ENCODE measurements at places on chromosomes 5 and 9.

DNA sequence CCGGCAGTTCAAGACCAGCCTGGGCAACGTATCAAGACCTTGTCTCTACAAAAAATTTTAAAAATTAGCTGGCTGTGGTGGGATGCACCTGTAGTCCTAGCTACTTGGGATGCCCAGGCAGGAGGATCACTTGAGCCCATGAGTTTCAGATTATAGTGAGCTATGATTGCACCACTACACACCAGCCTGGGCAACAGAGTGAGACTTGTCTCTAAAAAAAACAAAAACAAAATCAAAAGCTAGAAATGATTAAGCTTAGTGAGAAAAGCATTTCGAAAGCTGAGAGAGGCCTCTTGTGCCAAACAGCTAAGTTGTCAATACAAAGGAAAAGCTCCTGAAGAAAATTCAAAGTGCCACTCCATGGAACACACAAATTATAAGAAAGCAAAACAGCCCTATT, 4.8 kb downstream of the FAM151B start:
- DNase-seq = no peak

GRCh38 chr9:125904155-125904851, 157.1 kb downstream of the PBX3 start:
- DNase-seq = no peak

GRCh38 chr9:89905606-89906338, 301.0 kb downstream of the GADD45G start:
- no peak for DNase-seq

- no peak for DNase-seq
Observed at GRCh38 chr5:157130925-157131324, 11.7 kb downstream of the MED7 start.

GRCh38 chr9:36280989-36281388, 22.7 kb upstream of the GNE start:
- DNase-seq = no peak

- no peak for DNase-seq
Observed at GRCh38 chr9:35162605-35163315, 951 bp downstream of the UNC13B start.

GRCh38 chr5:21397693-21398092, 1409.7 kb upstream of the CDH18 start:
- DNase-seq = no peak

DNA sequence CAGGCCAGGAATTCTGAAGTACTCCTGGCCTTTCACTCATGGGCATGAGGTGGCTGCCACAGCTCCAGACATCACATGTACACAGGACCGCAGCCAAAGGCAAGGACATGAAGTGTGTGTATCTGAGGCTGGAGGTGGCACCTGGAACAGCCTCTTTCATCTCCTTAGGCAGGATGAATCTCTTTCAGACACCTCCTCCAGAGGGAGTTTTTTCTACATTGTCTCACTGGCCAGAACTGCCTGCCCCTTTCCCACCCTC, 142.8 kb downstream of the BARX1 start:
- no peak for DNase-seq

DNA sequence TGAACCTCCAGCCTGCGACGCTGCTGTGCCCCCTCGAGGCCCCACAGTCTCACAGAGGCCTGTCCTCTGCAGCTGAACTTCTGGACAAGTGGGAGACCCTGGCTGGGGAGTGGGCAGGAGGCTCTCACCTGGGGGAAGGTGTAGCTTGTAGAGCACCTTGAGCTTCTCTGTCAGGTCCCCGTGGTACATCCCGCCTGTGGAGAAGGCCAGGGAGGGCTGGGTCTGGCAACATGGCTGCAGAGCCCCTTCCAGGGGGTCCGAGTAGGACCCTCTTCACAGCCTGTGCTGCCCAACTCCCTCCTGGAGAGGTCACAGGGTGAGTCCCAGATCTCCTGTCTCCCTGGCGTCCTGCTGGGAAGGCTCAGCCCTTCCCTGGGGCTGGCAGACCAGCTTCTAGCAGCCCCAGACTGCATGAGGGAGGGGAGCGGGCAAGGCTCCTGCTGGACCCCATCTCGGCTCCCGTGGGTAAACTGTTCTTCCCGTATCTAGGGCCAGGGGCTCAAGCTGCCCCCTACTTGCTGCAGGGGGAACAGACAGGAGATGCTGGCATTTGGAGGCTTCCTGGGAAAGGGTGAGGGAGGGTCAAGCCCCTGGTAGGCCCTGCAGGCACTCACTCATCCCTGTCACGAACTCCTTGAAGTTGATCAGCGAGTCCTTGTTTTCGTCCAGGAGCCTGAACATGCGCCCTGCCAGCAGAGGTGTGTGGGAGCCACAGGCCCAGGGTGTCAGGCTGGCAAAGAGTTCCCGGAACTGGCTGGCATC, 11.2 kb upstream of the MRNIP start:
- no peak for DNase-seq

DNA sequence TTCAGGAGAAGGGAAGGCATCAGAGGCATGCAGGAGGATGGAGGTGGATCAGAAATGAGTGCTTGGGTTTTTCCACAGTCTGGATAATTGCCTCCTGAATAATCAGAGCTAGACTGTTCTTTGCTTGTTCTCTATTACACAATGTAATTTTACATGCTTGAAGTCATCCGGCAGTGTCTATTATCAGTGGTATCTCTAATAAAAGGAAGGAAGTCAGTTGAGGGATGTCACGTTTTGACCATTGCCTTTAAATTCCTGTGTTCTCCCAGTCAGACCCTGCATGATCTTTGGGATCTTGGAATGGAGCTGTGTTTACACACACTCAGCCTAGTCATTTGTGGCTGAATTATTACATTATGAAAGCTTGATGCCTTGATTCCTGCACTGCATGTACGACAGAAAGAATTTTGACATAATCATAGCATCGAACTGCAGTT, 91.0 kb downstream of the PDE8B start:
- no peak for DNase-seq

DNA sequence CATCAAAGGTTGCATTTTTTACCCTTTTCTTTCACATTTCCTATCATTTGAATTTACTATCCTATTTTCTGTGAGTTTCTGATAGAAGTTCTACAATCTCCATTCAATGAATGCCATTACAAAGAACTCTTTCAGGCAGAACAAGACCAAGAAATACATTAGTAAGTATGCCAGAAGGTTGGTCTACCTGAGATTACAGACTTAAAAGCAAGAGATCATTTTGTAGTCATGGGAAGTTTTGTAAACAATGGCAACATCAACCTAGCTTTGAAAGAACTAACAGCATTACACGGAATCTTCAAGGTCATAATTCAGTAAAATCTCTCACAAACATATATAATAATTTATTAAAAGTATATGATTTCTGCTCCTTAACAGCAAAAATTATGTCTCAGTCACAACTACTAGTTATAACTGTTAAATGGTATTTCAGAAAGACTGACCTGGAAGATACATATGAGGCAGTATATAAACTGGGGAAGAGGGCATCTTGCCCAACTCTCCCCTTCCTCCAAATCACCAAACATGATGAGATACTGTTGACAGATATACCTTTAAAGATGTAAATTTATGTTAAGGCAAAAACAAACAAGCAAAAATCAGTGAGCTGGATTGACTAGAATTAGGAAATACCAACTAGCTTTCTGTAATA, 23.3 kb downstream of the TMEM161B start:
- DNase-seq = no peak

DNA sequence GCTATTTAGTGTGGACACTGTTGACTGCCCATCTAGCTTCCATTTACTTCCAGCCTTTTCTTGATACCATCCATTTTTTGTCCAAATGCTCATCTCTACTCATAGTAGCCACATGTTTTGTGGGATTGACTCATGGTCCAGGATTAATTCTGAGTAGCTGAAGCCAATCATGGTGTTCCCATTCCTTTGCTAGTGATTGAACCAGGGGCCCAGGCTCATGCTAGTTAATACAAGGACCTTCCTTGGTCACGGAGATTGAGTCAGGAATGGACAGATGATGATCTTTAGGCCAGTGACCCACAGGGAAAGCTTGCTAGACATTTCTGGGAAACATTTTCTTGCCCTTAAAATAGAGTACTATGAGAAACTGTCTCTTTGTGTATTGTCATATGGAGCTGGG, 272.9 kb upstream of the RIOK2 start:
- DNase-seq = no peak

DNA sequence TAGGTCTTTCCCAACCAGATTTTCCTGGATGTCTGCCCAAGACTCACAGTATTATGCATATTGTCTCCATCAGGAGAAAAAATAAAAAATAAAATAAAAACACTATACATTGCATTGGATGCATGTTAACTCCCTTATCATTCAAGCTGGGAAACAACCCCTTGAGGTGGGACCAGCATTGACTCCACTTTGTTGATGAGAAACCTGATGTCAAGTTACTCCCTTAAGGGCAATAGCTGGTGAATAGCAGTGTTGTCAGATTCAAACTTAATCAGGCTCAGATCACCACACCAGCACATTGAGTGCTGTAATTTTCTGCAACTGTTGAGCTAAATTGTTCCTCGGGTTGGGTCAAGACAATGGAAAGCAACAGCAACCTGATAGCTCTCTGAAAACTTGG, 264.0 kb upstream of the TRIM32 start:
- DNase-seq = no peak

DNA sequence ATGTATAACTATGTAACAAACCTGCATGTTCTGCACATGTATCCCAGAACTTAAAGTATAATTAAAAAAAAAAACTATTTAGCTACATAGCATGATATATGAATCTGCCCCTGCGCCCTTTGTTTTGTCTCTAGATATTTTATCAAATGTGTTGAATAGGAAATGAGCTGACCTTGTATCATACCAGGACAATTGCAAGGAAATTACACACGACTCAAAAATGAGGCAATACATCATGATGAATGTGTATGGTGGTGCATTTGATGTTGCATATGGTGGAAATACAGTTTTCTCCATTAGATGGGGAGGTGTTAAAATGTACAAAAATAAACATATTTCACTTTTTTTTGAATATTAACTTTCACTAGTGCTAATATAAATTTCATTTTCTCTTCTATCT, 28.6 kb upstream of the CEP78 start:
- no peak for DNase-seq

- DNase-seq = no peak
Observed at GRCh38 chr5:93717162-93717561, 24.2 kb downstream of the POU5F2 start.

- DNase-seq = no peak
Observed at GRCh38 chr9:103731541-103731940, 362.6 kb upstream of the SMC2 start.

- no peak for DNase-seq
Observed at GRCh38 chr5:669842-670395, 23.2 kb downstream of the TPPP start.

DNA sequence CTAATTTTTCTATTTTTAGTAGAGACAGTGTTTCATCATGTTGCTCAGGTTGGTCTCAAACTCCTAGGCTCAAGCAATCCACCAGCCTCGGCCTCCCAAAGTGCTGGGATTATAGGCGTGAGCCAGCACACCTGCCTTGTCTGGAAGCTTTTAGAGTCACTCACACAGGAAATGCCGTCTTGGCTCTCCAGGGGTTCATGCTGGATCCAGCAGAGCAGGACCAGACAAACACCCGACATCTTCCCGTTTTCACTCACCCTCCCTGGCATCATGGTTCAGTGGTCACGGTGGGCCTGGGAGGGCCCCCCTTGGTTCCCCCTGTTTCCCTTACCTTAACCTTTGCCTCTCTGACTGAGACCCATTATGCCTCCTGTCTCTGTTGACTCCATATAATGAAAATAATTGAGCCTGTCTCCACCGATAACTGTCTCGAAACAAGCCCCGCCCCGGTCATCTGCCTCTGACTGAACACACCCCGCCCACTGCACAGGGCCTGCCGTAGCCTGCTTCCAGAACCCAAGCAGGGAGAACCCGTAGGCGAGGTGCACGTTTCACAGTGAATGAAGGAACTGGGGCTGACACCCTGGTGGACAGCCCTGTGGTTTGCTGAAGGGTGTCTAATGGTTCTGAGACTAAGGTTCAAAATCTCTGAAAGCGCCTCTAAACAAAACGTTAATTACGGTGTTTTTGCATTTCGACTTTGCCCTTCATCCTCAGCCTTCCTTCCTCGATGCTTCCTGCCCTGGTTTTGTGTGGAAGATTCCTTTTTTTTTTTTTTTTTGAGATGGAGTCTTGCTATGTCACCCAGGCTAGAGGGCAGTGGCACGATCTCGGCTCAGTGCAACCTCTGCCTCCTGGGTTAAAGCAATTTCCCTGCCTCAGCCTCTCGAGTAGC, 39.7 kb upstream of the SPRY4 start:
- no peak for DNase-seq
